ENCODE measurements at places on chromosomes 1 and 21. TPM values are rescaled to one million over a fixed set of nuclear protein-coding genes. Genes with fewer than 3 reads are reported as not detected.

The ORC1 gene
- total RNA-seq: 2.7 TPM

The CBR3 gene
- 6.8 TPM for total RNA-seq

The PPM1J gene
- 0.37 TPM for total RNA-seq

The ADARB1 gene
- total RNA-seq: 35.3 TPM

The SNRPE gene
- total RNA-seq: 93.7 TPM

The OR10J1 gene
- total RNA-seq: not detected

The OVAAL gene
- 0.26 TPM for total RNA-seq

The WNT3A gene
- not detected for total RNA-seq

The MEF2D gene
- 10.0 TPM for total RNA-seq

The CELA2A gene
- total RNA-seq: not detected

The CFAP107 gene
- not detected for total RNA-seq

The ROR1 gene
- total RNA-seq: 33.2 TPM

The GJB3 gene
- total RNA-seq: 2.2 TPM

The PLA2G2D gene
- total RNA-seq: not detected

The USH2A gene
- total RNA-seq: 0.16 TPM

The EXO1 gene
- 7.9 TPM for total RNA-seq

The AADACL4 gene
- total RNA-seq: 0.37 TPM

The PSRC1 gene
- total RNA-seq: 5.3 TPM

The PTGFR gene
- 28.7 TPM for total RNA-seq

The RAVER2 gene
- 25.7 TPM for total RNA-seq

The ITPKB gene
- 21.6 TPM for total RNA-seq

All from urinary bladder (tissue), 4 donors.